ENCODE measurements at places on chromosomes 12 and 14. TPM values are rescaled to one million over a fixed set of nuclear protein-coding genes. Genes with fewer than 3 reads are reported as not detected.

Gene MMAB
- total RNA-seq: 31.8 TPM

GRCh38 chr12:127363392-127363791 is 903.6 kb upstream of the TMEM132C start:
- DNase-seq: no peak

Gene KCNJ8
- total RNA-seq: not detected

Gene SPTSSA
- 10.3 TPM for total RNA-seq

Gene NTF3
- not detected for total RNA-seq

Gene TPH2
- total RNA-seq: not detected

GRCh38 chr14:21617614-21618013 is 17.1 kb downstream of the OR10G2 start:
- no peak for DNase-seq

Gene CNTN1
- total RNA-seq: not detected

- no peak for DNase-seq
These were observed 36.4 kb downstream of the TMTC2 start for GRCh38 chr12:82723093-82723492.

DNA sequence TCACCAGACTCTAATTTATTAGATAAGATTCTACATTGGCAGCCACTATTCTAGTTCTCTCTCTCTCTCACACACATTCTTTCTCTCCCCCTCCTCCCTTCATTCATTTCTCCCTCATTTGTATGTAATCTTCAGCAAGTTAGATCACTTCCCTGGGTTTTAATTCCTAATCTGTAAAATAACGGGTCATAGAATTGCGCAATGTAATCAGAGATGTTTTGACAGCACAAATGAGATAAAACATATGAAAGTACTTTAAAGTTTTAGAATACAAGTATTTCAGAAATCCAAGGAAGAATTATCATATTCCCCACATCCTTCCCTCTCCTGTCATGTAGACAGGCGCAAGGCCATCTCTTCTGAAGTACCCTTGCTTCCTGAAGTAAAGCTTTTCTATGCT is 21.7 kb downstream of the STYK1 start:
- no peak for DNase-seq

DNA sequence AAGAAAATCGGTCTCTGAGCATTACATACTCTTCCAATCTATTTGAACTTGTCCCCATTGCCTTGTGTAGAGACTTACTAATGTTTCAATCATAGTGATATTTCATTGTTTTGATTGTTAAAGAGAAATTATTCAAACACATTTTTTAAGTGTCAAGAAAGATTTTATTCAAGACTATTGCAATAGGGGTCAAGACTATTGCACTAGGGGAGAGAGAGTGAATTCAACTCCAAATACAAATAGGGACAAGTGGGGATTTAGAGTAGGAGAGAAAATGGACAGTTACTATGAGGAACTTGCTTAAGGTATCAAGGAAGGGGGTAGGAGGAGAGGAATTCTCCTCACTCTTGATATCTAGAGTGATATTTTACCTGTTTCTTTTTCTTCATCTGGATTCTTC is 73.1 kb downstream of the FAR2 start:
- no peak for DNase-seq

Gene GLT1D1
- not detected for total RNA-seq

Gene KRT3
- total RNA-seq: not detected

DNA sequence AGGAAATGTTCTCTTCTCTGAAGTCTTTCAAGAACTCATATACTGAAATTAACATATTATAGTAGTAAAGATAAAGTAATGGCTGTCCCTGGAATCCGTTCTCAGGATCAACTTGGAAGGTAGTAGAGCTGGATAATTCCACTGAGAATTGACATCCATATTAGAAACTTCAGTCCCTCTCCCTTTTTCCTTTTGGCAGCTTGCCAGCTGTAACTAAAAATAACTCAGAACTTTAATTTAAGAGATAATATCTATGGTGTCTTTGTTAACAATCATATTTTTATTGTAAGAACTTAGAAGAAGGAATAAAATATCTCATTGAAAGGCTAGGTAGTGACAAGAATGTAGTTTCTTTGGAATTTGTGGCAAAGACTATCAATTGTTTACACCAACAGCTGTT is 61.4 kb upstream of the PLEKHA5 start:
- DNase-seq: no peak

GRCh38 chr14:74257078-74257940 is 18.1 kb downstream of the VSX2 start:
- DNase-seq: peak; percentile 77

Gene SFSWAP
- 65.5 TPM for total RNA-seq

GRCh38 chr12:41476499-41477439 is 288.6 kb downstream of the PDZRN4 start:
- DNase-seq: no peak

Gene KRT78
- total RNA-seq: not detected

DNA sequence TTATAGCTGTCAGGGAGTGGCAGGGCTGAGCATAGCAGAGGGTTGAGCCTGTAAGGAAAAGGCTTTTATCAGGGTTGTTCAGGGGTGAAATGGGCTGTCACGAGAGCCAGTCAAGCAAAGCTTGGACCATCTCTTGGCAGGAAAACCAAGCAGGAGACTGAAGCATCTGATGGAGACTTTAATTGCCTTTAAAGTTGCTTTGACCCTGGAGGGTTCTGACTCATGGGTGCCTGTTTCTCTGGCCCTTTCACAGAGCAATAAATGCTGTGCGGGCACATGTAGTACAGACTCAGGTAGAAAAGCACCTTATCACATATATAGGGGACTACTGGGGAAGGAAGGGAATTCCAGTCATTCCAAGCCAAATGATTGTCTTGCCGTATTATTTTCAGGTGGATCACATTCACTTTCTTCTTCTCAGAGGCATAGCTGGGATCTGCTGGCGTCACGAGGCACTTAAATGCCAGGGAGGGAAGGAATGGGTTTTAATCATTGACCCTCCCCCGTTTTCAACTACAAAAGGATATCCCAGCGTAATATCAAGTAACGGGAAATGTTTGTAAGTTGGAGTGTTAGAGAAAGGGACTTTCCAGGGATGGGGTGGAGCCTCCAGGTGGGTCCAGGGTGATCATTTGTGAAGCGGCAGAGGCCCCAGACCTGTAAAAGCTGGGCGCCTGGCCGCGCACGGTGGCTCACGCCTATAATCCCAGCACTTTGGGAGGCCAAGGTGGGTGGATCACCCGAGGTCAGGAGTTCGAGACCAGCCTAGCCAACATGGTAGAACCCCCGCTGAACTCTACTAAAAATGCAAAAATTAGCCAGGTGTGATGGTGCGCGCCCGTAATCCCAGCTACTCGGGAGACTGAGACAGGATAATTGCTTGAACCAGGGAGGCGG is 34.9 kb downstream of the PLEKHD1 start:
- no peak for DNase-seq

DNA sequence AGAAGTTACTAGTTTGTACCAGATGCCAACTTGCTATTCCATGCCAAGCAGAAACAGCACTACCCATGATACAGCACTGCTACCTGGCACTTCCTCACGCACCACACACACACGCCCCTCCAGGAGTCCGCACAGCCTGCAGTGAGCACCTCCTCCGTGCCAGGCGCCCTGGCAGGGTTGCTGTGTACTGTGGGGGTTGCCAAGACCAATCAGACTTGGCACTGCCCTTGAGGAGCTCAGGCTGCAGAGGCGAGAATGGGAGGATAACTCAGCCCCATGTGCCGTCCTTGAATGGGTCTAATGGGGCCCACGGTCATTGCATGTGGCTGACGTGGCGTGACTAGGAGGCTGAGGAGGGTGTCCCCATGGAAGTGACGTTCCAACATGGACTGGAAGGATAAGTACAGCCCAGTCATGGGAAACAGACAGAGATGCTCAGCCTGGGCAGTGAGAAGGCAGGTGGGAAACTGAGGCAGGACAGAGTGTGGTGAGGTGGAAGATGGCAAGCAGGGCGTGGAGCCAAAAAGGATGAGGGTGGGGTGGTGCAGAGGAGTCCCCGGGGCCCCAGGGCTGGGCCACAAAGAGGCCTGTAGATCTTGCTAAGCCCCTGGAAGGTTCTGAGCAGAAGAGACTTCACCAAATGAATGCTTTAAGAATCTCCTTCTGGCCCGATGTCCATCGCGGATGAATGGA is 65.3 kb upstream of the C14orf180 start:
- DNase-seq: no peak

- no peak for DNase-seq
These were observed 138.1 kb upstream of the MED13L start for GRCh38 chr12:116415408-116416108.

Gene RFLNA
- total RNA-seq: not detected

- no peak for DNase-seq
These were observed 17.0 kb upstream of the LRP1-AS start for GRCh38 chr12:57164454-57164853.

Gene HSP90B1
- 279 TPM for total RNA-seq

DNA sequence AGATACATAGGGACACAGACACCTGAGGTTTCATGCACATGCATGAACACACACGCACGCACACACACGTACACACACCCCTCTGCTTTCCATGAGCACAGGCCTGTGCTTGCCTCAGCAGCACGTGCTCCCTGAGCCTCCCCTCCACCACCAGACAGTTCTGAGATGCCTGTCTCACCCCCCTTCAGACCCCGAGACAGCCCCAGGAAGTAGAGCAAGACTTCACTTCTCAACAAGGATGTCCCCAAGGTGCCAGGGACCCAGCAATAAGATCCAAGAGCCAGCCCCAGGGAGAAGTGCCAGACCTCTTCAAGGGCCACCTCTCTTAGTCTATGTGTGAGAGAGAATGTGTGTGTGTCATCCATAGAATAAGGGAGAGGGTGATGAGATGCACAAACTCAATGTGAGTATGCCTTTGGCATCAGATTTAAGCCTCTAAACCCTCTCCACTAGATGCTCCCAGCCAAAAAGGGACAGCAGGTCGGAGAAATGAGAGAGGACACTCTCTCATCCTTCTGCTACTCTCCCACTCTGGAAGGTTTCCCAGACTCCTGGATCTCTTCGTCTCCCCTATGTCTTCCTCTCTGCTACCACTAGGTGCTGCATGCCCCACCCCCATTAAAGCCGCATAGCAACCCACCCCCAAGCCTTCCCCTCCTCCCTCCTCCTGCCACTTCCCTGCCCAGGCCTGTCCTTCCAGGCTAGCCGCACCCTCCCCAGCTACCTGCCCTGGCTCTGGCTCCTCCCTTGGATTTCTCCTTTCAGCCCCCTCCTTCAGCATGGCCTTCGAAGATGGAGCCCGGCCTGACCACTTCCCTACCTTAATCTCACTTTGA is 7.7 kb downstream of the RARG start:
- DNase-seq: peak; percentile 39

DNA sequence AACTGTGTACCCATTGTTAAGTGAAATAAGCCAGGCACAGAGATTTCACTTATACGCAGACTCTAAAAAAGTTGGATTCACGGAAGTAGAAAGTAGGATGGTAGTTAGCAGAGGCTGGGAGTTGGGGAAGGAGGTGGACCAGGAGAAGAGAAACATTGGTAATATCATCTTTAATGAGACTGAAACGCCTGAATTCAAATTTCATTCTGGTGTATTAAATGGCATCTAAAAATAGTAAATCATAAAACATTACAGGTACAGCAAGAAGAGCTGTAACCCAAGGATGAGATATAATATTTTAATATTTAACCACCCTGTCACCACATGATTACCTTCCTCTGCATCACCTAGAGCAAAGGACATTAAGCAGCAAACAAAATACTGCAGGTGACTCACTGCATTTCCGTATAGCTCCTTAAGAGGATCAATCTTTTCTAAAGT is 99.4 kb downstream of the EPS8 start:
- DNase-seq: no peak

- DNase-seq: no peak
These were observed 44.9 kb upstream of the RIC8B start for GRCh38 chr12:106729611-106730010.

DNA sequence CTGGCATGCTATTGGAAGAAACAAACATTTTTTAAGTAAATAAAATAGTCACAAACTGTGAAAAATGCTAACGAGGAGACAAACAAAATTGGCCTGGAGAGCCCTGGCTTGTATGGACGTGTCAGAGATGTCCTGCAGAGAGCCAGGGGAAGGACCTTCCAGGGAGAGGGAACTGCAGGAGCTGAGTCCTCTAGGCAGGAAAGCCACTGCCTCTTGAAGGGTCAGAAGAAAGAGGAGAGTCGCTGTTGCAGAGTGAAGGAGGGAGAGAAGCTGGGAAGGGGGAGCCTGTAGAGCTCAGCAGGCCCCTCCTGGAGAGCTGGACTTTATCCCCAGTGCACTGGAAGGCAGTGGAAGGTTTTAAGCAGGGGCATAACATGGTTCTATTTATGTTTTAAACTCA is 80.3 kb upstream of the PWP1 start:
- no peak for DNase-seq

Gene TGFB3
- 3.5 TPM for total RNA-seq

DNA sequence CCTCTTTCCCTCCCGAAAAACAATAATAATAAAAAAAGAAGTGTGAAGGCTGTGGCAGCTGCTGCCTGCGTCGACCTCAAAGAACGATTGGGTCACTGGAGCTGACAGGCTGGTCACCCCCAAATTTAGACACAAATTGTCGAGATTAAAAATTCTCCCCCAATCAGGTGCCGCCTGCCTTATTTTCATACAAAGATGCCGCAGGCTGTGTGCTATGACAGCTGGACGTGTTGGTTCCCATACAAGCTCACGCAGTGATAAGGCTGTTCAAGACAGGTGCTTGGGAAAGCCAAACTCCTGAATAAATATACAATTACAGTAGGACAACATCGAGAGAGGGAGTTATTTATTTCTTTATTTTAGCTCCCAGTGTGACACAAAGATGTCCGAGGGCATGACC is 1041.8 kb downstream of the VRK1 start:
- no peak for DNase-seq

DNA sequence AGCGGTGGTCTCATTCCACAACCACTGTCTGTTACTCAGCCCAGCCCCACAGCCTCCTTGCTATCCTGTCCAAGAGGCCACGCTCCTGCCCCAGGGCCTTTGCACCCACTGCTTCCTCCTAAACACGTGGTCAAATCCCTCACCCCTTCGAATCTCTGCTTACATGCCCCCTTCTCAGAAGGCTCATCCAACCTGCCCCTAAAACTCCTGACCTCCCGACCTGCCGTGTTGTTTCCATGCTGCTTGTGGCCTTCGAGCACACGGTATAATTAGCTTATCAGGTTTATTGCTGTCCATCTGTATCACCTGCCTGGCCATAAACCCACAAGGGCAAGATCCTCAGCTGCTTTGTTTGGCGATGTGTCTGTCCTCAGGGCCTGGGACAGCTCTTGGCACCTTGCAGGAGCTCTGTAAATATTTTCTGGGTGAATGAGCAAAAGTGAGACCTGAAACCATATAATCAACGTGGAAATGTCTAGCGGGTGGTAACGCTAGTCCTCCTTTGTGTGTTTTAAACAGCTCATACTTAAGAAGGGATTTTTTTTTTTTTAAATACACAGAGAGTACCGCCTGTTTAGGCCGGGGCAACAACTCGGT is 36.0 kb downstream of the SCARB1 start:
- no peak for DNase-seq

GRCh38 chr14:67776653-67777322 is 39.6 kb downstream of the ZFYVE26 start:
- no peak for DNase-seq
